ENCODE measurements at places on chromosomes 16 and 17.

- no peak for DNase-seq
These were observed 1.4 kb downstream of the CBFB start for GRCh38 chr16:67030221-67030962.

GRCh38 chr17:27622986-27623385 lies 8.0 kb upstream of the LGALS9 start:
- DNase-seq = no peak

GRCh38 chr17:18094409-18094807 lies 6.7 kb downstream of the DRG2 start:
- DNase-seq = no peak

DNA sequence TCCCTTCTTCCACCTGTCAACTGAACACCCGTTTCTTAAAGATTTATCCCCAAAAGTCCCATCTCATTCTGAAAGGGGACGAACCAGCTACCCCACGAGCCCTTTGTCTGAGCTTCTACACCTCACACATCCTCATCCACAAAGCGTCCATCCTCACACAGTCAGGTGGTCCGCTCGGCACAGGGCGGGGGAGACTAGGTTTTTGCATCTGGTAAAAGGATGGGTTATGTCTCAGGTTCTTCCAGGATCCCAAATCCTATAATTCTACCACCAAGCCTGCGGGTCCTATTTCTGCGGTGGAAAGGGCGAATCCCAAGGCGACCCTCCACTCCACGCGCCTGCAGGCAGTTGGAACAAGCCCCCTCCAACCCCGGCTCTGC lies 458 bp downstream of the GFOD2 start:
- no peak for DNase-seq

- no peak for DNase-seq
These were observed 189.9 kb downstream of the AATF start for GRCh38 chr17:37138571-37139120.

GRCh38 chr16:86777381-86777946 lies 199.1 kb downstream of the FOXL1 start:
- DNase-seq = no peak

GRCh38 chr16:67357561-67357960 lies 30.9 kb downstream of the LRRC36 start:
- no peak for DNase-seq

DNA sequence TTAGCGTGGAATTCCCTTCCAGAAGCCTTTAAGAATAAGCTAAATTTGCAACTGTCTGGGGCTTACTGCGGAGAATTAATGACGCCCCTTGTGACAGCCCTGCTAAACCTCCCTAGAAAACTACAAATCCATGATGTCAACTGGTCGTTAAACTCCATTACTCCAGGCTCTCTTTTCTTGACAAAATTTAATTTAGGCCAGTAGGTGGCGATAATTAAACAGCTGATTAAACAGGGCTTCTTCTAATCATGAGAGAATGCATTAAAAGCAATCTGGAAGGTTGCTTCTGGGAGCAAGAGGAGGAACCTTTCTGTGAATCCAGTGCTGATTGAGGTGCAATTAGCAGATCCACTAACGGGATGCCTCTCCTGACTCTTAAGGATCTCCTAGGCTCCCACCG lies 8.1 kb upstream of the NLRP1 start:
- DNase-seq = no peak

DNA sequence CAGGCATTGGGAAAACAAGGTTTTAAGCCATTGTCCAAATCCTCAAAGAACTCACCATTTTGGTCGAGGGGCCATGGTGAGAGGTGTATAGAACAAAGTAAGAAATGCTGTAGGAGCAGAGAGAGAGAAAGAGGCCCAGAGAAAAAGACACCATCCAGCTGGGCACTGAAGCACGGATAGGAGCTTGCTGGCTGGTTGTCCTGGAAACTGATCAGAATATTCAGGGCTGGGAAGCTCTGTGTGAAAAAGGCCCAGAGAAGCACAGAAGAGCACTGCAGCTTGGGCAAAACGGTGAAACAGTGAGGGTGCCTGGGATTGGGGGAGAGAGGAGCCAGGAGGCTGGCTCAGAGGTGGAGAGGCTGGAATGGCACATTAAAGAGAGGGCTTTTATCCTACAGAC lies 16.5 kb downstream of the HS3ST3B1 start:
- no peak for DNase-seq

DNA sequence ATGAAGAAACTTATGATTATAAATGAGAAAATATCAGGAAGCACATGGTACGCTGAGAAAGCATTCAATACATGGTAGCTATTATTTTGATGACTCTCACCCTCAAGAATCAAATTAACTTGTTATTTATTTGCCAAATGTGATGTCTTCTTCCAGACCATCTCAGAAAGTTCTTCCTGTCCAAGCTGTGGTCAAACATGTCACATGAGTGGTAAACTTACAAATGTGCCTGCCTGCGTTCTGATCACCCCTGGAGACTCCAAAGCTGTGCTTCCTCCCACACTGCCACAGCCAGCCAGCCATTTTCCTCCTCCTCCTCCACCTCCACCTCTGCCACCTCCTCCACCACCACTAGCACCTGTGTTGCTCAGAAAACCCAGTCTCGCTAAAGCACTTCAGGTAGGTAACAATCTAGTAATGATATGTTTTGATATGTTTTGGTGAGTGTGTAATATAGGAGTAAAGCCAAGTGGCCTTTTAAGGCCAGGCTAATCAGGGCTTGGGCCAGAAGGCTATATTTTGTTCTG lies 16.4 kb upstream of the SMG8 start:
- DNase-seq = no peak

GRCh38 chr17:72421128-72422092 lies 300.6 kb downstream of the SOX9 start:
- DNase-seq = no peak

DNA sequence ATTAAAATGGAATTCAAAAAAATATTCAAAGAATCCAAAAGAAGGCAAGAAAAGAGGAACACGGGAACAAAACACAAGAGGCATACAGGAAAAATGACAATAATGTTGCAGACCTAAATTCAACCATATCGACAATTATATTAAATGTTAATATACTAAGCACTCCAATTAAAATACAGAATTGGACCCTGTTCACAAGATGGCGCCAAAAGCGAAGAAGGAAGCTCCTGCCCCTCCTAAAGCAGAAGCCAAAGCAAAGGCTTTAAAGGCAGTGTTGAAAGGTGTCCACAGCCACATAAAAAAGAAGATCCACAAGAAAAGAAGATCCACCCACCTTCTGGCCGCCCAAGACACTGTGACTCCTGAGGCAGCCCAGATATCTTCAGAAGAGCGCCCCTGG lies 6.3 kb upstream of the XAF1 start:
- no peak for DNase-seq

DNA sequence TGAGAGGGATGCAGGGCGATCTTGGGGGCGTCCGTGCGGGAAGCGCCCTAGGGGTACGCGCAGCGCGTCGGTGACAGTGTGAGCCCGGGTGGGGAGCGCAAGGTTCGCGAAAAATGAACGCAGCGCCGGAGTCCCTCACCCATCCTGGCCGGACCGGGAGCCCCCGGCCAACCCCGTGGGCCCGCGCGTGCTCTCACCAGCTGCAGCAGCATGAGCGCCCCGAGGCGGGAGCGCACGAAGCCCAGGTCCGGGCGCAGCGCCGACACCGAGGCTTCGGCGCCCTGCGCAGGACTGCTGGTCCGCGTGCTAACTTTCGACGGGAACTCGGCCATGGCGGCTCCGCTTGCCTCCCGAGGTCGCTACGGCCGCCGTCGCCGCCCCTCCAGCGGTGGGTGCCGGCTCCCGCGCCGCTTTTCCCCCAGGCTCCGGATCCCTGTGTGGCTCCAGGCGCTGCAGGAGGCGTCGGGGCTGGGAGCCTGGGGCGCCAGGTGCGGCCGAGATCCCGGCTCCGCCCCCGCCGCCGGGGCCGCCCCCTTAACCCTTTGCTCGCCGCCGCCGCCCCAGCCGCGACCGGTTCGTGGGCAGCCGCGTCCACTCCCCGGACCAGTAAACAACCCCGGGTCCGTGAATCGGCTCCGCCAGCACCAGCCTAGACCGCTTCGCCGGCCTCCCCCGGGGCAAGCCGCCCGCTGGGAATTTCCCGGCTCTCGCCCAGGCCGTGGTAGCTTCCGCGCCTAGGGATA lies at the start of gene PLLP:
PLLP (minus strand) TSS at position 464 of the 743 bp plus-strand sequence; CDS start at position 332, 132 bp downstream.
- peak; percentile 69 for DNase-seq

- no peak for DNase-seq
These were observed 67.4 kb downstream of the JPH3 start for GRCh38 chr16:87669672-87670071.

- DNase-seq = no peak
These were observed 128.9 kb upstream of the GOT2 start for GRCh38 chr16:58863042-58863441.

- DNase-seq = no peak
These were observed 314.9 kb downstream of the PMP22 start for GRCh38 chr17:14950216-14950615.

- no peak for DNase-seq
These were observed 17.0 kb downstream of the TNS4 start for GRCh38 chr17:40484285-40484972.

GRCh38 chr17:46045639-46046038 lies 46.6 kb downstream of the STH start:
- no peak for DNase-seq

DNA sequence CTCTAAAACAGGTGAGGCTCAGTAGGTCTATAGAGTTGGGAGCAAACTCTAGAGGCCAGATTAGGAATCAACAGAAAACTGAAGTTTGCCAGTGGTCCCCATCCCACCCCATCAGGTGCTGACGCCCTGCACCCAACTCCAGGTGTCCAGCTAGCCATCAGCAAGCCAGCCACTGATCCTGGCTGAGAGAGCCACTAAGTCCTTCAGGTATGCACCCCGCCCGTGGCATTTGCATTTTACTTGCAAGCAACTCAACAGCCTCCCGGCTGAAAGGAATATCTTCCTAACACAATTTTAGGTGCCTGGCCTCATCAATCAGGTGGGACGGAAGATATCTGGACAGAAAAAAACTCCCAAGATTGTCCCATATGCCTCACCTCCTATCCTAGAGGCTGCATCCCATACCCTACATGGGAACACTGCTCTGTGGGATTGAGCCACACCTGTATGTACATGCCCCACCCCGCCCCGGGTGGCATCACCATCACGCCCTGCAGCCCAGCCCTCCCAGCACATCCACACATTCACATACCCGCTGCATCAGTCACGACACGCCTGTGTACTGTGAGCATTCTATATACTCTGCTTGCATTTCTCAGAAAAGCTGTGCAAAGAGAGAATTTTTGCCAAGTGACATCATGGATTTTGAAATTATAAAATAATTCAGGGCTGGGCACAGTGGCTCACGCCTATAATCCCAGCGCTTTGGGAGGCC lies 8.3 kb downstream of the OTOP3 start:
- no peak for DNase-seq

DNA sequence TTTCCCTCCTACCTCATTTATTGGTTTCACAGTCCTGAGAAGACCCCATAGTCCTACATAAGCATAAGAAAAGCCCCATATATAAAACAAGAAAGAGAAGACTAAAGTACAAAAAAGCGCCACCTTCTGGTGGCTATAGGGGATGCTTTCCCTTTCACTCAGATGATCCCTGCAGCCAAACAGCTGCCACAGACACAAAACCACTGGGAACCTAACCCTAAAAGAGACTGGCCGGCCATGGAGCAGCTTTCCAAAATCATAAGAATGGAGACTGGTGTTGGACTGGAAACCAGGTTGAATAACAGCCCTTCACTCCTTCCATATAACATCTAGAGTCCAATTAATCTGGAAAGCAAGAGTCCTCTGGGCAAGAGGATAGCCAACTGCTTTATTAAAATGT lies 11.4 kb downstream of the DYNC1LI2 start:
- DNase-seq = peak; percentile 25

DNA sequence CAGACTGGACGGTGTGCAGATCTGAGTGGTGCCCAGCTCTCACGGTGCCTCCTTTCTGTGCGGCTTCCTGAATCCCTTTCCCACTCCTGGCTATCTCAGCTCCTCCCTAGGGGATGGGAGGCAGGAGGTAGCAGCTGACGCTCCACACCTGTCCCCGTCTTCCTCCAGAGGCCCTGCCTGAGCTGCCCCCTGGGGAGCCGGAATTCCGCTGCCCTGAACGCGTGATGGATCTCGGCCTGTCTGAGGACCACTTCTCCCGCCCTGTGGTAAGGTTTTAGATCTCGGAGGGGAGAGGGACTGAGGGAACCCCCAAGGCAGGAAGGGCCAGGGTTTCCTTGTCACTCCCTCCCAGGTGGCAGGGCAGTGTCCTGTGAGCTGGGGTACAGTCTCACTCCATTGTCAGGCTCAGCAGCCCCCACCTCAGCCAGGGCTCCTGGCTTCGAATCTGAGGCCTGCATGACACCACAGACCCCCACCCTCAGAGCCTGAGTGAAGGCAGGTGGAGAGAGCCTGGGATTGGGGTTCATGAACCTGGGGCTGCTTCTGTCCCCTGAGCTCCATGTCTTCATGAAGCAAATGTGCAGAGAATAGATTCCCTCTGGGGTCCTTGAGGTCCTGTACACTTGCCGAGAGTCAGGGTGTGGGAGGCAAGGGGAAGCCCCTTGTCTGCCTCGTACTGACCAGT lies 6.6 kb downstream of the DEF8 start:
- no peak for DNase-seq

DNA sequence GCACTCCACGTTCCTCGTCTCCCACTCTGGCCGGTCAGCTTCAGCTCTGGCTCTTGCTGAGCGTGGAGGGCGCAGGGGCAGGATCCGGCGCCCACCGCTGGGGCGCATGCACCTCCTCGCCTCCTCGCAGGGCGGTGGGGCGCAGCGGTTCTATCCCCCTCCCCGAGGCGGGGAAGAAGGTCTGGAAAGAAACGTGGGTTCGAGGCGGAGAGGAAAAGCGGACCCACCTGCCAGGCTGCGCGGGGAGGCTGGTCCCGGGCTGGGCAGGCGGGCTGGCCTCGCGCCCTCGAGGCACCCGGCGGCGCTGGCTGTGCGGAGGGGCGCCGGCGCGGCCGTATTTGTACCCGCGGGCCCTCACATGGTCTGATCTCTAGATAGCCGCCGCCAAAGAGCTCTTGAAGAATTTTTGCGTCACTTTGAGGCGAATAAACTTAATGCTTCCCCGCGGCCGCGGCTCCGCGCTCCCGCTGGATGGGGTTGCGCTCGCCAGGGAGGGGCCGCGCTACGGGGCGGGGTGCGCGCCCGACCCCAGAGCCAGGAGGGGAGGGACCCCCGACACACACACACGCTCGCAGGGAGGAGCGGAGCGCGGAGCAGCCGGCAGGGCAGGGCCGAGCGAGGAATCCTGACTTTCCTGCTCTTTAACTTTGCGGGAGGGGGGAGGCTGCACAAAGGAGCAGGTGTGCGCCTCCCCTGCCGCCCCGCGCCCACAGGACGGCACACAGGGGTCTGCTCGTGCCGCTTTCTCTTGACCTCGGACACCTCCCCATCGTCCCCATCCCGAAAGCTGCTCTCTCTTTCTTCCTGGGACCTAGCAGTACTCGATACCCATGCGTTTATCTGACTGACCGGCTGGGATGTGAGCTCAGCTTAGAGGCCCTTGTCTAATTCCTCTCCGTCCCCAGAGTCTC lies at the start of gene SLC6A4:
SLC6A4 (minus strand) TSS at position 312 of the 911 bp plus-strand sequence. CDS start 13,739 bp downstream, outside the sequence.
- no peak for DNase-seq

DNA sequence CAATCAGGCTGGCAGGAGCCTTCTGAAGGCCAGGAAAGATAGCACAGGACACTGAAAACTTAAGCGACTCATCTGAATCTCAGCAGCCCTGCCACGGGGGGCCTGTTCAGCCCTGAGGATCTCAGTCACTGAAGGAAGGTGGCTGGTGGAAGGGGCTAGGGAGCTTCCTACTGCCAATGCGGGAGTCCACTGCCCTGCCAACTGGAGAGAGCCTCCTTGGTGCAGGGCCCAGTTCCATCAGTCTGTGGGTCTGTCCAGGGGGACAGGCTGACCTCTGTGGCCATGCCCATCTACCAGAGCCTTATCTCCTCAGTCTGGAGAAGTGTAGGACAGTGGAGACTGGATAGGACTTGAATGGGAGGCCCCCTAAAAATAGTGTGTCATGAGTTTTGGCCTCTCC lies 1851.6 kb downstream of the TP53TG3F start:
- DNase-seq = no peak
